Globus pallidus (tissue), 1 donor: ENCODE measurements at places on chromosomes 11 and 22.
A peak's percentile ranks its signal among the peaks of the same experiment; 100 is the strongest.

GRCh38 chr11:119175493-119176077 lies 7.1 kb downstream of the NLRX1 start:
- DNase-seq: no peak

DNA sequence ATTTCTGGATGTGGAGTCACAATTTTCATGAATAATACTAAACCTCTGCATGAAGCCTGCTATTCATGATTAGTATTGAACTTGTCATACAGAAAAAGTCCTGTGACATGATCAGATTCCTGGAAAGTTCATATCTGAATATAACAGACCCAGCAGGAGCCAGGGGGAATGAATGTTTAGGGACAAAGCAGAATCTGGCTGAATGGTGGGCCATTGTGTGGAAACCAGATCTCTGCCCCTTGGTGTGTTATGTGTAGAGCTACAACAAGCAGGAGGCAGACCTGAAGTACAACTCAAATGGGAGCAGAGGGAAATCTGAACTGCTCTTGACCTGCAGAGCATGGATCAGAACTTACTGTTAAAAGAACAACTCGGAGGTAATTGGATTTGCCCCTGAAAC lies 30.3 kb downstream of the KREMEN1 start:
- no peak for DNase-seq

DNA sequence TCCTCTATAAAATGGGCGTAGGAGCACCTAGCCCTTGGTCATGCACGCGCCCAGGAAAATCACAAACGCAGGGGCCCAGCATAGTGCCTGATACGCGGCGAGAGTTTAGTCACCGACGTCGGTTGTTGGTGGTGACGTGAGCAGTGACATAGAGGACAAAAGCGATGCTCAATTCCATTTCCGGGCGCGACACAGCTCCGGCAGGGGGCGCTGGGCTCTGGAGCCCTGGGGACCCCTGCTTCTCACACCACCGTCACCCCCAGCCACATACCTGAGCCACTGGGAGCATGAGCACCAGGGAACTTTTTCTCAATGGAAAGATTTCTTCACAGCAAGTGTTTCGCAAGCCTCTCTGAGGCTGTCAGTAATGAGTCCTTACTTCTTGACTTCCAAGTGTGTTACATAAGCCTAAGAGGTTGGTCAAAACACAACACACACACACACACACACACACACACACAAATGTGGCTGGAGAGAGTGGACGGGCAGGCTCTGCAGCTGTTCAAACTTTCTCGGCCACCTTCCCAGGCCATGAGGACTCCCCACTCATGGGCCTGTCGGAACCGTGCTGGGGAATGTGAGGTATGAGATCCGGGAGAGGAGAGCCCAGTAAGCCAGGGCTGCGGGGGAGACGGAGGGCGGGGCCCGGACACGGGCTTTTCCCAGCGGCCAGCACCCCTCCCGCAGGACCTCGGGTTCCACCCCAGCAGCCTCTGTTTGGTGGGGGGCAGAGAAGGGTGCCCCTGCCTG lies 36.9 kb upstream of the LINC01488 start:
- no peak for DNase-seq

- DNase-seq: no peak
Observed at GRCh38 chr11:110951037-110951949, 239.1 kb upstream of the ARHGAP20 start.

- DNase-seq: no peak
Observed at GRCh38 chr11:70111269-70112016, 33.3 kb downstream of the ANO1 start.

DNA sequence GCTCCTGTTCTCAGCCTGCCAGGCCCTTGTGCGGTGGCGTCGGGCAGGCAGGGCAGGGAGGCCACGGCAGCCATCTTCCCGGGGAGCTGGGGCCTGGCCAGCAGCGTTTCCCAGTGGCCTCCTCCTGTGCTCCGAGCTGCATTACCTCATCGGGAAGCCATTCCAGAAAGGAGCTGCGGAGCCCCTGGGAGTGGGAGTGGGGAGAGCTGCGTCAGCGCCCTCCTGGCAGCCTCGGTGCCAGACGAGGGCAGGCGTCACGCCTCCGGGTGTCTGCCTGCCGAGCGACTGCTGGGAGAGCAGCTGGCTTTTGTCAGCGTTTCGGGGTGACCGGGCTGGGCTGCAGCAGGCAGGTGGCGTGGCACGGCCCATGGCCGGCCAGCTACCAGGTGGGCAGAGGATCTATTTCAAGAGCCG lies 30.9 kb upstream of the WNT7B start:
- no peak for DNase-seq

GRCh38 chr11:114080219-114080618 lies 20.7 kb downstream of the ZBTB16 start:
- no peak for DNase-seq

DNA sequence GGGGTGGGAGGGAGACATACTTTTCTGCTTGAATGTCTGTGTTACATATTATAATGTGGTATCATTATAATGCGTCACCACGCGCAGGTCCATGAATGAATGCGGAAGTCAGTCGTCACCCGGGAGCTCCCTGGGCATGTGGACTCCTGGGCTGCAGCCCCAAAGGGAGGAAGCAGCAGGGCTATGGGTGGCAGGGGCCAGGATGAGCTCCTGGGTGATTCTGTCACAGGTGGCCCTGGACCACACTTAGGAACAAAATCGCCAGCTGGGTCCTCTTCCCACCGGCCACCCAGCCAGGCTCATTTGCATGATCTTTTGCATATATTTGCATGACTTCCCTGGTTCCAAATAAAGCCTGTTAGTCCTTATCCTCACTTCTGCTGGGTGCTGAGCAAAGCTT lies 51.2 kb downstream of the KCNJ4 start:
- DNase-seq: no peak

DNA sequence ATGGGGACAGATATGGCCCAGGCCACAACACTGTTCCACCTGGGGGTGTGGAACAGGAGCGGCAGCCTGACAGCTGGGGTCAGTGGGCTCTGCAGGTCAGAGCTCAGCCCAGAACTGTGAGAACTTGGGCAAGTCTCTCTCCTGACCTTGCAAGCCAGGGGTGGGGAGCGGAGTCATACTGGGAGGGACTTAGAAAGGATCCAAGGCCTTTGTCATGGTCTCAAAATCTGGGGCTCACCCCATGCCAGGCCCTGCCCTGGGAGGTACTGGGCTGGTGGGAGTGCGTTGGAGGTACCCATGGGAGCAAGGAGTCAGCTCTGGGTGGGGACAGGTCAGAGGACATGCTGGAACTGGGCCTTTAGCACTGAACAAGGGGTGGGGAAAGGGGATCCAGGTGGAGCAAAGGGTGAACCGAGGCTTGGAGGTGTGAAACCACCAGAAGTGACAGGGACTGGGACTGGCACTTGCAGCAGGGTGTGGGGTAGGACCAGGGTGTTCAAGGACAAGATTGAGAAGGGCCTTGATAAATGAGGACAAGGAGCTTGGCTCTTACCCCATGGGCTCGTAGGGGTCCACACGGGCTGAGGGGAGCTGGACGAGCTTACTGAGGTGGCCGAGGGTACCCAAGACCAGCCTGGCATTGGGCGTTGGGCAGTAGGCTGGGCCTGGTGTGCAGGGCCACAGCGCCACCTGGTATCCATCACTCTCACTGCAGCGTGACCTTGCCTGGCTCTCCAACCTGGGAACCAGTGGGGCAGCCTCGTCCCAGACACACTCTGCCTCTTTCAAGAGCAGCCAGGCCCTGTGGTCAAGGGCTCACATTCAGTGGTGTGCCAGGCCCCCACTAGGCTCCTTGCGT lies 7.4 kb upstream of the PMM1 start:
- DNase-seq: peak; percentile 64

DNA sequence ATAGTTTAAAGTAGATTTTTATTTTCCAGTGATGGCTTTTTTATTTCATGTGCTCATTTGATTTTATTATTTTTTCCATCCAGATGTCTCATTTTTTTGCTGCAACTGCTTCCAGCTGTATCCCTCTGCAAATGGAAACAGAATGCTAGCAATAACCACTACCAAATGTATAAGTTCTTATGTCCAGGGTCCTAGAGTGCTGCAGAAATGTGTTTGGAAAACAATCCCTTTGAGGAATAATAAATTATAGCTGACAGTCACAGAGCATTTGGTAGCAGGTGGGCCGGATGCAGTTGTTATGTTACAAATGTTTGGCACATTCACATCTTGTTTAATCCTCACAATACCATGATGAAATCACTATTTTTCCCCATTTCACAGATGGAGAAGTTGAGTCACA lies 300.7 kb upstream of the PDGFD start:
- no peak for DNase-seq

- DNase-seq: no peak
Observed at GRCh38 chr11:128152796-128153696, 434.3 kb downstream of the ETS1 start.

- DNase-seq: no peak
Observed at GRCh38 chr11:109547356-109548027, 125.5 kb downstream of the C11orf87 start.

DNA sequence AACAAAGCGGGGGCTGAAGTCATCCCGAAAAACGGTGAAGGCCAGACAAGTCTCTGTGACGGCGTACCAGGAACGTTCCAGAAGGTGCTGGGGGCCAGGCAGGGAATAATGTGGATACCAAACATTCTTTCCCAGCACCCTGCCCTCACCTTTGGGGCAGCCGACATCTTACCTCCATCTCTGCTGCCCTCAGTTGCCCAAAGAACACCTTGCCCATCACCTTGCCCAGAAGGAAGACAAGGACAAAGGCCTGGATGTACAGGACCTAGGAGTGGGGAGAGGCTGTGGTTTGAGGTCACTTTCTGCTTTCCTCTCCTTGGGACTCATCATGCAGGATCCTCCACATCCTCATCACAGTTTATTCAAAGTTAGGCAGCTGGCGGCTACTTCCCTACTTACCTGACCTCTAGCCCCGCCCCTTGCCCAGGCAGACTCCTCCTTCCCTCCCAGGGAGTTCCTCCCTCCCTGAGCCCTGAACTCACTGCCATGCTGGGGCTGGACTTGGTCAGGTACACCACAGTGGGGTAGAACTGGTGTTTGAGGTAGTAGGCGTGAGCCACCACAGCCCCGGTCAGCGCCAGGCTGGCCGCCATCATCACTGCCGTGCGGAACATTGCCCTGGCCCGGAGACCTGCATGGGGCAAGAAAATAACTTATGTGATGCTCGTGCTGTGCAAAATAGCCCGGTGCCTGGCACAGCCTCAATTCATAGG lies 1.2 kb downstream of the SYVN1 start:
- DNase-seq: no peak

DNA sequence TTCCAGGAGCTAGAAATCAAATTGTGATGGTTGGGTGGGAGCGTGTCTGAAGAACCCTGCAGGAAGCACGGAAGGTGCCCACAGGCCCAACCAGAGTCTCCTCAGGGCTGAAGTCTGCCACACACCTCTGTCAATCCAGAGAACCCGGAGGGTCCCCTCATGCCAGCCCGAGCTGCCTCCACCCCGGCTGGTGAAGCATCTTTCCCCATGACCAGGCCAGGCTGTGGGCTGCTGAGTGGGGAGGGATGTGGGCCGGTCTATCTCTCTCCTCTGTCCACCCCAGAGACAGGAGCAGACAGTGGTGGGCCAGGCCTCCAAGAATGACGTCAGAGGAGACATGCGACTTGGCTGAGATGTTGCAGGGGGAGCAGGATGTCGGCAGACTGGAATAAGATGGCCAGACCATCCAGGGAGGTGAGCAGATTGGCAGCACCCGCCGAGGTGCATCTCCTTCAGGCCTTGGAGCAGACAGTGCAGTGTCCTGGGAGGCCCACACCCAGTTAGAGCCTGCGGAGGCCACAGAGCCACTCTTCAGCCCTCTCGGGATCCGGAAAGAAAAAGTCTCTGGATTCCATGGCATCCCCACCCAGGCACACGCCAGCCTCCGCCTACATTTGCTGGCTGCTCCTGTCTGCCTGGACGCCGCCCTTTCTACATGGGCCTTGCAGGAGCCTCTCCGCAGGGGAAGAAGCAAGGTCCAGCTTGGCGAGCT lies 1524.9 kb downstream of the BRD1 start:
- DNase-seq: no peak

DNA sequence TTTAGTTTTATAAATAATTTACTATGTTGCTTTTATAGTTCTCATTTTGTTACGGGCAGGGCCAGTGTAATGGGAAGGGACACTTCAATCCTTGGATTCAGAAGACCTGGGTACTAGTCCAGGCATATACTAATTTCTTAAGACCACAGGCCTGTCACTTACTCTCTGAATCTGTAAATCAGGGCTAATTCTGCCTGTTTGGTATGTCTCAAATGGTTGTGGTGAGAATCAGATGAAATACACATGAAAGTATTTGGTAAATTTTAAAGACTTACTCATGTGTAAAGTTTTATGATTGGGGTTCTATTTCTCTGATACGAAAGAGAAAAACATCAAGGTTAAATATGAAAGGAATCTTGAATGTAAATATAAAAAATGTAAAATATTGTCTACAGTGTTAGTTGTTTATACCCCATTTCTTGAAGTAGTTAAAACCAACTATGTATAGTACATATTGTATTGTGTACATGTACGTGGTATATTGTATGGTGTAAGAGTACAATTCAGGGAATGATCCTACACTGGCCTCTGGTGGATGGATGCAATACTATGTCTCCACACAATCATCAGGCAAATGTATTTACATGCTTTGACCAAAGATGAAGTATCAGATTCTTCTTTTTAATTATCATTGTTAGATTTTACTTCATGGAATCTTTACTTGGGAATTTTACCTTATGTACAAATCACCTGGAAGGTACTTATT lies 24.5 kb upstream of the RAG2 start:
- no peak for DNase-seq

DNA sequence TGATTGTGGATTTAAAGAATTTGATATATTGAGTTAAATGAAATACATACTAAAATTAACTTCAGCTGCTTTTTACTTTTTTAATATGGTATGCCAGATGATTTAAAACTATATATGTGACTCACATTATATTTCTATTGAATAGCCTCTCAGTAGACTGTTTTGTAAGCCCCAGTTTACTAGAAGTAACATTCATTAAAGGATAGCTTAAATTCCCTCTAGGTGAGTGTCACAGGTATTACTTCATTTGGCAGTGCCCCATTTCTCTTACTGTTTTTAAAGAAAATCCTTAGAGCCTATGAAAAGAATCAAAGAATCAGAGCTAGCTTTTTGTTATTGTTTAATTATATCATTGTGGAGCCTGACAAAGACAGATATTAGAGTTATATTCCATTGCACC lies 48.6 kb downstream of the ZC3H12C start:
- DNase-seq: no peak

GRCh38 chr22:23119494-23120414 lies 22.0 kb downstream of the RSPH14 start:
- no peak for DNase-seq

GRCh38 chr22:36644333-36644757 lies 59.2 kb downstream of the CACNG2 start:
- DNase-seq: no peak

- no peak for DNase-seq
Observed at GRCh38 chr11:97880209-97880608, 1140.5 kb upstream of the CNTN5 start.
